ENCODE measurements at places on chromosomes 16 and 17.

DNA sequence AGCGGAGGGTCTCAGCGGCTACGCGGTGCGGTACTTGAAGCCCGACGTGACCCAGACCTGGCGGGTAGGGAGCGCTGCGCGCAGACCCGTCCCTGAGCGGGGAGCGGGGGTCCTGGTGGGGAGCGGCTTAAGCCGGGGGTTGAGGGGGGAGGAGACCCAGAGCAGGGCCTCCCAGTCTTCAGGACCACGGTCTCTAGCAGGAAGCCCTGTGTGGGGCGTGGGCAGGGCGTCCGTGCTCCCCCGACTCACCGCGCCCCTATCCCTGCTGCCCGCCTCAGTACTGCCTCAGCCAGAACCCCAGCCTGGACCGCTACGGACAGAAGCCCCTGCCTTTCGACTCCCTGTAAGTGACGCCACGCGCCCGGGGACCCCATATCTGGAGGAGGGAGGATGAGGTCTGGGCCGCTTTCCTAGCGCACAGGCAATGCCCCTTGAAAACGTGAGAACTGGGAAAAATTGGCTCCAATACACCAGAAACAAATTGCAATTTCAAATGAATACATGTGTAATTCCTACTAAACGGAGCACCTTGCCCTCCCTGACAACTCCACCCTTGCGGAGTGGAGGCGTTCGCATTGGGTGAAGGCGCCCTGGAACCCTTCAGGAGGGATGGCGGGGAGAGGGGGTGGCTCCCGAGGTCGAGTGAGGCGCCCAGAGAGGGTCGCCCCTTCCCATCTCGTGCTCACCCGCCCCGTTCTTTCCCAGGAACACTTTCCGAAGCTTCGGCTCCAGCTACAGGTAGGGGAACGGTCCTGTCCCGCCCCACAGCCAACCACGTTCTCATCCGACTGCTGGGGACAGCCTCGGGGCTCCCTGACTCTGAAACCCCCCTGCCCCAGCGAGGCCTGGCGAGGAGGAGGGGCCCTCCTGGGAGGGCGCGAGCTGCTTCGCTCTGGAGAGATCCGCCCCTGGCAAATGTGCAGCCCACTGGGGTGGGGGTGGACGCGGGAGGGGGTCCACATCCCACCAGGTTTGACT lies 14.6 kb upstream of the CNGB1 start:
- DNase-seq = no peak

DNA sequence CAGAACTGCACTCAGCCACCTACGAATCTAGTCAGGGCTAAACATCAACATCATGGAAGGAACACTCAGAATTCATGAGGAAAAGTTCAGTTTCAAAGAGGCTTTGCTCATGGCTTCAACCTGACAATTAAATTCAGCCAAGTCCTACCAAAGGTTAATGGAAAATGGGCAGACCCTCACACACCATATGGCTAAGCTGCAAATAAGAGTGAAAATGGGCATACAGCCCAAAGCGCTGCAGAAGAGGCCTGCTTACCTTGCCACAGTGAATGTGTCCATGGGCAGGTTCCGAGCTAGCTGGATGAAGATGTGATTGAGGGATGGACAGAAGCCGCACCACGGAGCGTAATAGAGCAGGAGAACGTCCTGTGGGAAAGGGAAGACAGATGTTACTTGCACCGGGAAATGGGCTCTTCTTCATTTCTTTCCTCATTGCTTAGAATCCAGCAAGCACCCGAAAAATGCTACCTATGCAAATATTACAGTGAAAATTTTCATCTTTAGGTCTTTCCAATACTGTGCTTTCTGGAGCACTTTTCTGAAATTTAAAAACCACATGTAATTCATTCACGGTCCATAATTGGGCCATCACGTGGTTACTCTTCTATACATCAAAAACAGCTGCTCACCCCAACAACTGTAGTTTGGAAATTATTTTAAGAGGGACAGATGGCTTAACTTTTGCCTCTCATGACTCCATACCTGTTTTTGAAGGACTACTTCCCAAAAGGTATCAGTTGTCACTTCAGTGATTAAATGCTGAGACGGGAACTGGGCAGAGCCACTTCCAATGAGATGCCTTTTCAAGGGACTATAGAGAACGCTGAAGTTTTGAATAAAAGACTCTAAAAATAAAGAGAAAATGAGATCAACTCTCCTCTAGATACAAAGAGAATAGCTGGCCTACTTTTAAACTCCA lies 19.6 kb downstream of the SNN start:
- no peak for DNase-seq

GRCh38 chr16:59058250-59058649 lies 324.1 kb upstream of the GOT2 start:
- DNase-seq = no peak

DNA sequence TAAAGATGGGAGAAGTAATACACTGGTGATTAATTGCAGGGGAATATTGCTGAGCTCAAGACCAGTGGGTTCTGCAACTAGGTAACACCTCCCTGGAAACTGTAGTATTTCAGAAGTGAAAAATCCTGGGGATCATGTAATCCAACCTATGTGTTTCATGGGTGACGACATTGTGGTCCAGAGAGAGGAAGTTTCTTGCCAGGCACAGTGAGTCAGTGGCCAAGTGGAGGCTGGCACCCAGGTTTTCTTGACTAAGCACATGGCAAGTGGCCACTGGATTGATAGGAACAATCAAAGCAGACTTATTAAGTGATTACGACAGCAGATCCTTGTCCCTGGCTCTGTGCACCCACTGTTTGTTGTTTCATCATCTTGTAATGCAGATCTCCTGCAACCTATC lies 14.6 kb upstream of the CIITA start:
- no peak for DNase-seq

DNA sequence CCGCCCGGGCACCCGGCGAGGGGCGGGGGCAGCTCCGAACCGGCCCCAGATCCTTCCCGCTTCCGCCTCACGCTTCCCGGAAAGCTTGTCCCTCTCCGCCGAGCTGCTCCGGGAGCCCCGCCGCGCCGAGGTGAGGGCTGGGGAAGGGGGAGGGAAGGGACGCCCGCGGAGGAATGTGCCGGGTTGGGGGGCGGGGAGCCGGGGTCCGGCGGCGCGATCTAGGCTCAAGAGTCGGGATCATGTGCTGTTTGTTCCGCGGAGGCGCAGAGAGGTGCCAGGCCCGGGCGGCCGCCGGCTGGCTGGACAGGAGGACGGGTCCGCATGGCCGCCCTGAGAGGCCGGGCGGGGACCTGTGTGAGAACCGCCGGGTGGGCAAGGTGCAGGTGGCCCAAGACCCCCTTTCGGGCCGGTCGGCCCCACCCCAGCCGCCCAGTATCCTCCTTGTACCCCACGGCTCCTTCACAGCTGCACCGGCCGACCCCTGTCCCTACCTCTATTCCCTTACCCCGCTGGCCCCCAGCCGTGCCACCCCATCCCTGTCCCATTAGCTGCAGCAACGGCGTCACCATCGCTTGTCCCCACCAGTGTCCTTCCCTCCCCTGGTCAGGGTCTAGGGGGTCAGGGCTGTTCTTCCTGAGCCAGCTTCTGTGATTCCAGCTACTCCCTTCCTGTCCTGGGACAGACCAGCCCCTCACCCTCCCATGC lies 429 bp downstream of the KIF1C start:
- DNase-seq = peak; percentile 39

DNA sequence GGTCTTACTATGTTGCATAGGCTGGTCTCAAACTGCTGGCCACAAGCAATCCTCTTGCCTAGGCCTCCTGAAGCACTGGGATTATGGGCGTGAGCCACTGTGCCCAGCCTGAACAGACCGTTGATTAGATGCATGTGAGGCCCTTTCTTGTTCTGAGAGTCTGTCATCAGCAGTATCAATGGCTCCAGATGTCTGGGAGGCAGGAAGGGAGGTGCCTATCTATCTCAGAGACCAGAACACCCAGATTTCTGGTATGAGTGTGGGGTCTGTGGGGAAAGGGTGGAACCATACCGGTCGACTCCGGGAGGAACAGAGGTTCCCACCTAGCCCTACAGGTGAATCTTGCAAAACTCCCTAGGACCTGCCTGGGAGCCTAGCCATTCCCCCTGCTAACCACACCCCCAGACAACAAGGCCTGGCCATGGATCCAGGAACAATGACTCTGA lies 71.7 kb downstream of the PRKCB start:
- DNase-seq = no peak

GRCh38 chr17:22272363-22273146 lies 580.2 kb downstream of the KCNJ18 start:
- DNase-seq = no peak

GRCh38 chr17:72514891-72515290 lies 394.1 kb downstream of the SOX9 start:
- no peak for DNase-seq

DNA sequence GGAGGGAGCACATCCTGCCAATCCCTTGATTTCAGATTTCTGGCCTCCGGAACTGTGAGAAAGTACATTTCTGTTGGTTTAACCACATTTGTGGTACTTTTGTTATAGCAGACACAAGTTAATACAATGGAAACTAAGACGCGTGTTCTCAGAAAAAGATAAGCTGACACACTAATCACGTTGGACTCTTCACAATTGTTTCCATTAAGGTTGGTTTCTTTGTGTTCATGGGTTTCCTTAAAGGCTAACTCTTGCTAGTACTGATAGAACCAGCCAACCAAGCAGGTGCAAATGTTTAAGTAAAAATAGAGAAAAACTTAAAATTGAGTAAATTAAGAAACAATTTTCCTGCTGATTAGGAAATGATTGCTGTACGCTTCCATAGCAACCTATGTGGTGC lies 59.4 kb downstream of the CMC2 start:
- DNase-seq = no peak

DNA sequence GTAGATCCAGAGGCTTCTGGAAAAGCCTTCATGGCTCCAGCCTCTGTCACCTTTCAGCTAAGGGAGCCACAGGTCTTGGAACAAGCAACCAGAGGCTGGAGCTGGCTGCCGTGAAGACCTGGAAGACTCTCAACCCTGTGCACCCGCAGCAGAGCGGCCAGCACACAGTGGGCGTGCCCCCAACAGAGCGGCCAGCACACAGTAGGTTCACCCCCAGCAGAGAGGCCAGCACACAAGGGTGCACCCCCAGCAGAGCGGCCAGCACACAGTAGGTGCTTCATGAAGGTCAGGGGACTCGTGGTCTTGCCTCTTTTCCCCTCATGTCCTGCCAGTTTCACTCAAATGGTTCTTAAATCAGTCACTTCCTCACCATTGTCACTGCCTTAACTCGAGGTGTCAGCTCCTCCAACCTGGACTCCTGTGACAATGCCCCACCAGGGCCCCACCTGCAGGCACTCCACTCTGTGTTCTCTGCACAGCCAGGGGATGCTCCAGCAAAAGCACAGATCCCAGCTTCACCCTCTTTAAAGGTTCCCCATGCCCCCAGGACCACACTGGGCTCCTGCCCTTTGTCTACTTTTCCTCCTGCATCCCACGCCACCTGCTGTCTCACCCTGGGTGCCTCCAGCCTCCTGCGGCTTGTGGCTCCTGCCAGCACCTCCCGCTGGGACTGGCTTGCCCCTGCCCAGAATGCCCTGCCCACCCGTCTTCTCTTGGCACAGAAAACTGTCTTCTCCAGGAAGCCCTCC lies 42.4 kb upstream of the DOC2B start:
- no peak for DNase-seq

DNA sequence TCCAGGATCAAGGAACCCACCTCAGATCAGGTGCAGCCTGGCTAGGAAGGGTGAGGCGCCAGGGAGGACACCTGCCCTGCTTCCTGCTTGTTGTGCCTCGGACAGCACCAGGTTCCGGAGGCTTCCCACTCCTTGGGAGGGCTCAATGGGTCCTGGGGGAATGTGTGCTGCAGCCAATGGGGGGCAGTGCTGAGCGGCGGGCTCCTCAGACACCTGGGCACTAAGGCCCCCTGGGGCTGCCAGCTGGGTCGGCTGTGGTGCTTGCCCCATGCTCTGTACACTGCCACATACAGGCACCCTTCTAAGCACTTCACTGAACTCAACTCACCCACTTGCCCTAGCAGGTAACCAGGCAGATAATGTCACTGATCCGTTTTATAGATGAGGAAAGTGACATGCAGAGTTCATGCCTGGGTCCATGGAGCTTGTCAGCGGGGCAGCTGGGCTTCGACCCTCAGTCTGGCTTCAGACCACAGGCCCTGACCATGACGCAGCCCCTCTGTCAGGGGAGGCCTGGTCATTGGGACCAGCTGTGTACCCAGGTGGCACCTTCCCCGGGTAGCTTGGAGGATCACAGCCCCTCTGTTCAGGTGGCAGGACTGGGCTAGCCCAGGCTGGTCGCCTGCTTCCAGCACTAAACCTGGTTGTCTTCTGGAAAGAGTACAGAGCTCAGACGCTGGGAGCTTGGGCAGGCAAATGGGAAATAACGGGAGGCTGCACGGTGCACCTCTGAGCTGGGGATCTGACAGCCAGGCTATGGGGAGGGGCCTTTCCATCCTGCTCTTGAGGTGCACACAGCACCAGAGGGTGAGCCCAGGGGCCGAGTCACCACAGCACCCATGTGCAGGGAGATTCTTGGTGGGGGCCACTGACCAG lies 8.2 kb downstream of the FN3K start:
- no peak for DNase-seq

DNA sequence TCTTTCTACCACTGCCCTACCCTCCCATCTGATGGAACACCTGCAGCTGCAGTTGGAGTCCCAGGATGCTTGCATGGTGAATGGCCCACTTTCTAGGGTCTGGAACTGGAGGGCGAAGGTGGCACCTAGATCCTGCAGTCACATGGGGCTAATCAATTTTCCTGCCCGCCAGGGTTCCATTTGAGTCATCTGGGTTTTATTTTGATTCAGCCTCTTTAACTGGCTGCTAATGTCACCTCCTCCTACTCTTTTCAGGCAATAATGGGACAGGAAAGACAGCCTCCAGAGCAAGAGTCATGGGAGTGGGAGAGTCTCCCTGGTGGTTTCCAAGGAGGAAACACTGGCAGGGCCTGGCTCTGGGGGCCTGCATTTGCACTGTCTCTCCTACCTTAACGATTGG lies 3.8 kb upstream of the TBKBP1 start:
- DNase-seq = no peak

DNA sequence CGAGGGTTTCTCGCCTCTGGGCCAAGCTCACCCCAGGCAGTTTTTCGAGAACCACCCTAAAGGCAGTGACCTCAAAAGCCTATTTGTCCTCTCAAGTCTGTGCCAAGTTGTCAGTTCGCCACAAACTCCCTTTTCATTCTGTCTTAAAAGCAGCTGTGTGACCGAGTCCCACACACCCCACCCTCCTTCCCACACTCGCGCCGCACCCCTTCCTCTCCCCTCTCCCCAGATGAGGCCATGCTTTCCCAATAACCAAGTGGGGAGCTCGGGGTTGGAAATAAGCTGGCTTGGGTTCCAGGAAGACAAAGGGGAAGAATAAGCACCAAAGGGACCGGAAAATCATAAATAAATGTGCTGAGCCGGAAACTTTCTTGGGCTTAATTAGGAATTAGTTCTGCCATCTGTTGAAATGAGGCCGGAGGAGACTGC lies 36.7 kb downstream of the GRIN2C start:
- no peak for DNase-seq

DNA sequence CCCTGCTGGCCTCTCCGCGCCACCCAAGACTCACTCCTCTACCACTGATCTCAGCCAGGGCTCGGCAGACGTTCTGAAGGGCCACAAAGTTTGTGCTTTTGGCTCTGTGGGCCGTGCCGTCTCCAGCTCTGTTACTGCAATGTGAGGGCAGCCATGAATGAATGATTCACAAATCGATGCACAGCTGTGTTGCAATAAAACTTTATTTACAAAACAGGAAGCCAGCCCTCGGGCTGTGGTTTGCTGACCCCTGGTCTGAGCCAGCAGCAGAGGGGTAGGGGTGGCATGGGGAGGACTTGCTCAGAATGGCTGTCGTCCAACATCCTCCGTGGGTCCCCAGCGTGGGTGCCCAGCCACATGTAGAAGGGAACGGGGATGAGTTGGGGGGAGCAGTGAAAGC lies 63.0 kb upstream of the PVALEF start:
- DNase-seq = no peak

Measured in renal cortex interstitium (tissue), 15 donors.